ENCODE measurements at places on chromosomes 7 and 10.
A peak's percentile ranks its signal among the peaks of the same experiment; 100 is the strongest.

GRCh38 chr10:33091201-33091600 is 133.2 kb upstream of the ITGB1 start:
- H3K4me1 ChIP-seq, result no peaks in the 10 kb centered on the region
- no peak for DNase-seq
- peaks cover 14% of the 10 kb centered on the region for H3K27me3 ChIP-seq
- H3K4me3 ChIP-seq, result no peak overlapping the region
- no peak overlapping the region for H3K27ac ChIP-seq
- peaks cover 7% of the 10 kb centered on the region for H3K36me3 ChIP-seq

DNA sequence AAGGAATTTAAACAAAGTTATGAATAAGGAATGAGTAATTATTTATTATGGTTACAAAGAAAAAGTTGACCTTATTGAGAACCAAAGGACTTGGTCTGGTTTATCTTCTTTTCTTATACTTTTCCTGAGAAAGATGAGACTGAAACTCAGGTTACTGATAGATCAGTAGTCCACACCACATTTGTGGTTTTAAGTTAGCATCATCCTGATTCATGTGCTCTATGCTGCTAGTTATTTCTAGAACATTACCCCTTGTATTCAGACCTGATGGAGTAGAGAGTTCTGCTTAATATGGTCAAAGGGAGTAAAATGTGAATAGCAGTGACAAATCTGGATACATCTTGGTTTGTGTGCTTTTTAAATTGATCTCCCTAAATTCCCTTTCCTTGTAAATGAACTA is 63.8 kb downstream of the FOXP2 start:
- H3K27ac ChIP-seq, result no peak overlapping the region
- H3K4me3 ChIP-seq, result no peak overlapping the region
- no peak for DNase-seq
- no peaks in the 10 kb centered on the region for H3K27me3 ChIP-seq
- no peaks in the 10 kb centered on the region for H3K4me1 ChIP-seq

DNA sequence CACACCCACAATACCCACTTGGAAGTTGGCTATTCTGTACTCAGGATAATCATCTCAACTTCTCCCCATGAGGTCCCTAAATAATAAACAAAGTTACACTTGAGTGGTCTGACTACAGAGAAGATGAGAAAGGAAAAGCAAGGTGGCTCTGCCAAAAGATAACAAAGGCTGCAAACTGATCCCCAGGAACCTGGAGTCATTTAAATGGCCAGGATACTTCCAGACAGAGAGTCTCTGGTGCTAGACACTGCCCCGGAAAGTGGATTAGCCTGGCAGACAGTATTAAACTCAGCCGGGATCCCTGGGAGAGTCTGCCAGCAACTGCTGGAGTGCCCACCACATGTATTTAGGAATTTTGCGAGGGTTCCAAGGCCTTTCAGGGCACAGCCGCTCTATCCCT is 93.7 kb downstream of the DGKI start:
- H3K4me3 ChIP-seq, result peak overlapping the region; percentile 78
- DNase-seq, result no peak
- peaks cover 54% of the 10 kb centered on the region for H3K4me1 ChIP-seq

GRCh38 chr7:12890586-12890985 is 203.2 kb downstream of the ARL4A start:
- no peaks in the 10 kb centered on the region for H3K36me3 ChIP-seq
- DNase-seq, result no peak
- no peaks in the 10 kb centered on the region for H3K27me3 ChIP-seq
- H3K27ac ChIP-seq, result no peak overlapping the region

DNA sequence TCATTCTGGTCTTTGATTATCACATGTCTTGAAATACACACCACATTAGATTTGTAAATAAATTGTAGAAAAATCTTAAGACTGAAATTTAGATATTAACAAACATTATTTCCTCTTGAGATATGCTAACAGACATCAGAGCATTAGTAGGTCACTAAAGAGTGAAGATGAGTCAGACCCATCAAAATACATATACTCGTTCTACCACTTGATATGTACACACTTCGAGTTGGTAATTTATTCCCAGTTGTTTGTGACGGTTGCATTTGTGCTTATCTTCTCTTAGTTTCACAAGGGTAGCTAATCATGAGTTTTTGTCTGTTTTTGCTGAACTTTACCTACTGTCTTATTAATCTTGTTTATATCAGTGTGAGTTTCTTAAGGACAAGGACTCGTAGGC is 383.4 kb downstream of the AUTS2 start:
- no peak for DNase-seq
- peak overlapping the region; percentile 37 for H3K27ac ChIP-seq
- no peak overlapping the region for H3K4me3 ChIP-seq
- peaks cover 20% of the 10 kb centered on the region for H3K36me3 ChIP-seq
- peaks cover 32% of the 10 kb centered on the region for H3K4me1 ChIP-seq

DNA sequence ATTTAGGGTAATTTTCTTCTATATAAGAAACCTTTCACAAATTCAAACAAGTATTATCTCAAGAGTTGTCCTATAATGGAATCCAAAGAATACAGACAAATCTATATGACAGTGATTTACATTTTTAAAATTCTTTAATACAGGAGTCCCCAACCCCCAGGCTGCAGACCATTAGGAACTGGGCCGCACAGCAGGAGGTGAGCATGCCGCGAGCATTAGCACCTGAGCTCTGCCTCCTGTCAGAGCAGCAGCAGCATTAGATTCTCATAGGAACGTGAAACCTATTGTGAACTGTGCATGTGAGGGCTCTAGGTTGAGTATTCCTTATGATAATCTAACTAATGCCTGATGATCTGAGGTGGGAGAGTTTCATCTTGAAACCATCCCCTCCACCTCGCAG is 37.7 kb downstream of the SNX13 start:
- no peaks in the 10 kb centered on the region for H3K27me3 ChIP-seq
- peaks cover 5% of the 10 kb centered on the region for H3K4me1 ChIP-seq
- H3K4me3 ChIP-seq, result no peak overlapping the region
- H3K27ac ChIP-seq, result no peak overlapping the region

DNA sequence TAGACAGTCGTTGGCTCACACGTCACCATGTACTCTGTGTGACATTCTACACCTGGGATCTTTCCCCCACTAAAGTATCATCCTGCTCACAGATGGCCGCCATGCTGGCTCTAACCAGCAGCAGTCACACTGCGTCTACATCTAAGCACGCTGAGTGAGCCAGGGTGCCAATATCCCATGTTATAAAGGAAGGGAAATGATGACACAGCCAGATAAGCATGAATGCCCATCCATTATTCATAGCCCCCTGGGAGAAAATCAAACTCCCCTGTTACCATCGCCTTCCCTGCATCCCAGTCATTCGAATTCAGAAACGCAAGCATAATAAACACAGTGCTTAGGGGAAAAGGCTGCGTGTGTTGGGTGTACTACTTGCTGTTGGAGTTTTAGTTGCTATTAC is 698.2 kb upstream of the AUTS2 start:
- peaks cover 4% of the 10 kb centered on the region for H3K27me3 ChIP-seq
- no peaks in the 10 kb centered on the region for H3K4me1 ChIP-seq
- H3K36me3 ChIP-seq, result peaks cover 5% of the 10 kb centered on the region
- no peak for DNase-seq
- H3K27ac ChIP-seq, result no peak overlapping the region

DNA sequence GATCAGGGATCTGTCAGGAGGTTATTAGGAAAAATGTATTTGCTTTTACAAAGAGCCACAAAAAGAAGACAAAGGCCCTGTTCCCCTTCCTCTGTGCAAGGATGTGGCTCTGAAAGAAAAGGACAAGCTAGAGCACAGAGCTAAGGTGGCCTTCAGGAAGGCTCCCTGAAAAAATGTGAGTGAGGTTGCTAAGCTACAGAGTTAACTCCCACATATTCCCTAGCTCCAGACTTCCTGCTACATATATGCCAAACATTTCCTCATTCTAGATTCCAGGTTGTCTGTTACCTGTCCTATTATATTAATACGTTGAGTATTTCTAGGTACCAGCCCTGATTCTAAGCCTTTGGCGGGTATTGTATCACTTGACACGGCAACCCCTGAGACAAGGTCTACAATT is 369.0 kb downstream of the PARD3 start:
- no peak for DNase-seq
- H3K36me3 ChIP-seq, result peaks cover 43% of the 10 kb centered on the region
- peak overlapping the region; percentile 81 for H3K27ac ChIP-seq
- peaks cover 12% of the 10 kb centered on the region for H3K4me1 ChIP-seq

- no peak overlapping the region for H3K27ac ChIP-seq
- no peak overlapping the region for H3K4me3 ChIP-seq
- no peak for DNase-seq
- no peaks in the 10 kb centered on the region for H3K27me3 ChIP-seq
- H3K4me1 ChIP-seq, result peaks cover 36% of the 10 kb centered on the region
Measured at GRCh38 chr7:151511270-151511669, 8.4 kb downstream of the RHEB start.

DNA sequence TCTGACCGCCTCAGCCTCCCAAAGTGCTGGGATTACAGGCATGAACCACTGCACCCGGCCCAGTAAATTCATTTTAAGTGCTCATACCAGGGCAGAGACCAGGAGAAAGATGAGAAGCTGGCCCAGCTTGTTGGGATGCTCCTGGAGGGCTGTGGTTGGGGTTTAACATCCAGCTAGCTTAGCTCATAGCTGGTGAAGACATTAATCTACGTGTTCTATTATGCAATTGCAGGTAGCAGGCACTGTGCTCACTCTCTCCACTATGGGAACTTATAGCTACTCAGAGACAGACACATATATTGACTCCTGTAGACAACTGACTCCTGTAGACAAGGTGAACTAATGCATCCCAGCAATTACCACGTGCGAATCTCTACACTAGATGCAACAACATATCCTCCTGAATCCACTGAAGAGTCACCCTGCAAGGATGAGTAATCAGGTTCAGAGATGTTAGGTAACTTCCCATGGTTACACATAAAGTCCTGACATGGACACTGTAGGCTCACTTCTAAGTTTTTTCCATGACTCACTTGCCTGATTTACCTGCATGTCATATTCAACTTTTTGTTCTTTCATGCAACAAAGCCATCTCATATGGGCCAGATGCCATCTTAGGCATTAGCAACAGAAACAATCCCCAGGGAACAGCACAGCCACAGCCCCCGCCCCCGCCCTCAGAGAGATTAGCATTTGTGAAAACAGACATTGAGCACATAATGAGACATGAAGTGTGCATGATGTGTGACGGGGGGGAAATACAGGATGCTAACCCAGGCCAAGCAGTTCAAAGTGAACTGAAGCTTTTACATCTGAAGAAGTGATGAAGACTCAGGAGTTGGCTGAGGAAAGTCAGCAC is 37.2 kb downstream of the ERLIN1 start:
- DNase-seq, result no peak
- H3K27me3 ChIP-seq, result peaks cover 7% of the 10 kb centered on the region
- H3K4me1 ChIP-seq, result peaks cover 7% of the 10 kb centered on the region
- peaks cover 20% of the 10 kb centered on the region for H3K36me3 ChIP-seq
- peak overlapping the region; percentile 0 for H3K27ac ChIP-seq

- peaks cover 3% of the 10 kb centered on the region for H3K27me3 ChIP-seq
- H3K27ac ChIP-seq, result peak overlapping the region; percentile 47
- peaks cover 23% of the 10 kb centered on the region for H3K36me3 ChIP-seq
- H3K4me1 ChIP-seq, result peaks cover 85% of the 10 kb centered on the region
- no peak for DNase-seq
- H3K4me3 ChIP-seq, result no peak overlapping the region
Measured at GRCh38 chr10:122152544-122152943, 118.6 kb upstream of the BTBD16 start.

GRCh38 chr10:72508033-72508432 is 117.8 kb downstream of the MICU1 start:
- no peak overlapping the region for H3K27ac ChIP-seq
- H3K36me3 ChIP-seq, result peaks cover 37% of the 10 kb centered on the region
- H3K4me3 ChIP-seq, result no peak overlapping the region
- no peak for DNase-seq
- H3K4me1 ChIP-seq, result no peaks in the 10 kb centered on the region

GRCh38 chr7:98826811-98827231 is 43.0 kb downstream of the TMEM130 start:
- no peak overlapping the region for H3K4me3 ChIP-seq
- H3K4me1 ChIP-seq, result no peaks in the 10 kb centered on the region
- DNase-seq, result no peak
- H3K27ac ChIP-seq, result no peak overlapping the region
- H3K27me3 ChIP-seq, result peaks cover 10% of the 10 kb centered on the region

DNA sequence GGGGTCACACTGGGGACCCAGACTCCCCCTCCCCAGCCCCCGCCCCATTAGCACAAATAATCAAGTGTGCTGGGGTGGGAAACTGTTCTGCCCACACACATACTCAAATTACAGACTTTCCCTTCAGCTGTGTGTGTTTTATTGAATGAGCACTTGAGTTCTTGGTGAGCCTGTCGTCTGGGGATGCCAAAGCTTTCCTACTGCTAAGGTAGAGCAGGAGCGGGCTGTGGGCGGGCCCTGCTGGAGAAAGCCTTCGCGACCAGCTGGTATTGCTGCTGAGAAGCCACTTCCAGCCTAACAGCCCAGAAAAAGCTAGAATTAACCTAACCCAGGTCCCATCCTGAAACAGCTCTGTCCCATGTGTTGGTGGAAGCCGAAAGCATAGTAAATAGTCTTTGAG is 87.0 kb upstream of the KMT2E start:
- H3K27me3 ChIP-seq, result no peaks in the 10 kb centered on the region
- no peaks in the 10 kb centered on the region for H3K36me3 ChIP-seq
- DNase-seq, result peak; percentile 40
- H3K4me3 ChIP-seq, result peak overlapping the region; percentile 20
- peaks cover 62% of the 10 kb centered on the region for H3K4me1 ChIP-seq
- H3K27ac ChIP-seq, result peak overlapping the region; percentile 94

DNA sequence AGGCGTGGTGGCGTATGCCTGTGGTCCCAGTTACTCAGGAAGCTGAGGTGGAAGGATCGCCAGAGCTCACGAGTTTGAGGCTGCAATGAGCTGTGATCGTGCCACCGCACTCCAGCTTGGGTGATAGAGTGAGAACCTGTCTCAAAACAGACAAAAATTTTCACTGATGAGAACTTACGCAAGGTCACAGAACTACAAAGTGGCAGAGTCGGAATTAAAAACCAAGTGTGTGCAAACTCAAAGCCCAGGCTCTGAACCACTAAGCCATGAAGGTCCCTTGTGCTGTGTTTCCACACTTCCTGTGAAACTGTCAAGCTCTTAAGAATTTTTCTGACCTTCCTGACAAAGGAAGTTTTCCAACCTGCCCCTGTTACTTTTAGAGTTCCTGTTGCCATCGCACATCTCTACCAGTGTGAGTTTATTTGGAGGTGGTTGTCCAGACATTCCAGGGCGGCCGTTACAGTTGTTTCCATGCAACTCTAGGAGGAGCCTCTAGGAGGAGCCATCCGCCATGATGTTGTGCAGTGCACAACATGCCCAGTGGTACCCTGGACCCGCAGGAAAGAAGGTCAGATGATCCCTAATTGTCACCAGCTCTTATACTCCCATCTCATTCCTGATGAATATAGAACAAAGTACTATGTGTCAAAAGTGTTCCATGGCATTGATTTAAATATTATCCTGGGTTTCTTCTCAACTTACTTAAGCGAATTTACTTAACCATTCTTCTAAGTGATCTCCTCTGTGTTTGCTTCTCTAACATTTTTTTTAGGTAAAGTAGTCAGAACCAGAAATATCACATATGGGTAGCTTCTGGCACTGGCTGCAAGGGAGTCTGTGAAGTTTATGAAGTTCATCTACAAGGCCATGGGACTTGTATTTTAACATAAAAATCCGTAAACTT is 49.0 kb upstream of the LYZL1 start:
- peaks cover 4% of the 10 kb centered on the region for H3K36me3 ChIP-seq
- no peak overlapping the region for H3K27ac ChIP-seq
- peaks cover 57% of the 10 kb centered on the region for H3K4me1 ChIP-seq
- DNase-seq, result peak; percentile 15
